CD8-positive, alpha-beta memory T cell (primary cell): ENCODE measurements at places on chromosomes 11 and 22.
A peak's percentile ranks its signal among the peaks of the same experiment; 100 is the strongest.

- no peak for DNase-seq
Observed at GRCh38 chr22:35630387-35630793, 13.3 kb upstream of the MB start.

DNA sequence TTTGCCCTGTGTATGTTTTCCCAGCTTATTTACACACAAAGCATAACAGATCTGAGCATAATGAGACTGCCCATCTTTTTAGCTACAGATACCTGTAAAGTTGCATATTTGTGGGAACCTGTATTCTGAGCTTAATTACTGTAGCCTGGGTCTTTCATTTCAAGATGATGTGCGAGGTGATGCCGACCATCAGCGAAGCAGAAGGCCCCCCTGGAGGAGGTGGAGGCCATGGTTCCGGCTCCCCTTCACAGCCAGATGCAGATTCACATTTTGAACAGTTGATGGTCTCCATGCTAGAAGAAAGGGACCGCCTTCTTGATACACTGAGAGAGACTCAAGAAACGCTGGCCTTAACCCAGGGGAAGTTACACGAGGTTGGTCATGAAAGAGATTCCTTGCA lies 1.5 kb downstream of the PPFIA1 start:
- DNase-seq: no peak

DNA sequence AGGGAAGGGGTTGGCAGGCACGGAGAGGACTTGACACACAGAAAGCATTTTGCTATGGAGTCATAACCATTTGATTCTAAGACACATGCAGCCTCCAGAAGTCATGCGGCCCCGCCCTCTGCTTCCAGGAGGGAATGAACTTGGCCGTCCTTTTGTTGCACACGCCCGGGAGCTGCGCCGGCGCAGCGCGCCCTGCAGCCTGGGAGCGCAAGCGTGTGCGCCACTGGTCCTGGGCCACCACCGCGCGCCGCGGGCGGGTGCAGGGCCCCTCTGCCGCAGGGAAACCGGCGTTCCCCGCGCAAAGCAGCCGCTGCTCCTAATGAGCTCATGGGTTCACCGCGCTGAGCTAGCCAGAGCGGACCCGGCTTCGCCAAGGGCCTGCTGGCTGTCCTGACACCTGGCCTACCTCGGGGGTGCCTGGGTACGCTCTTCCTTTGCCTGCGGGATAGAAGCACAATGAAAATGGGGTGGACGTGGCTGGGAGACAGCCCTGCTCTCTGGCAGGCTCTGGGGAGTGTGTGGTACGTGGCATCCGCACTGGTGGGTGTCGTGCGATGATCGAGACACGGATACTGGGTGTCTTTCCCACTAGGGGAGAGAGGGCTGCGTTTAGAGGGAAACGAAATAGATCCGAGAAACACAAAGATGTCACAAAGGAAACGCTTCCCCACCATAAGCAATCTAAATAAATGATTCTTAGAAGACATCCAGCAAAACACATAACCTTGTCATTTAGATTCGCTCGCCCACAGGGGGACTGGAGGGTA lies 669 bp downstream of the MICAL3 start:
- no peak for DNase-seq

GRCh38 chr11:110968348-110969062 lies 256.3 kb upstream of the ARHGAP20 start:
- no peak for DNase-seq

DNA sequence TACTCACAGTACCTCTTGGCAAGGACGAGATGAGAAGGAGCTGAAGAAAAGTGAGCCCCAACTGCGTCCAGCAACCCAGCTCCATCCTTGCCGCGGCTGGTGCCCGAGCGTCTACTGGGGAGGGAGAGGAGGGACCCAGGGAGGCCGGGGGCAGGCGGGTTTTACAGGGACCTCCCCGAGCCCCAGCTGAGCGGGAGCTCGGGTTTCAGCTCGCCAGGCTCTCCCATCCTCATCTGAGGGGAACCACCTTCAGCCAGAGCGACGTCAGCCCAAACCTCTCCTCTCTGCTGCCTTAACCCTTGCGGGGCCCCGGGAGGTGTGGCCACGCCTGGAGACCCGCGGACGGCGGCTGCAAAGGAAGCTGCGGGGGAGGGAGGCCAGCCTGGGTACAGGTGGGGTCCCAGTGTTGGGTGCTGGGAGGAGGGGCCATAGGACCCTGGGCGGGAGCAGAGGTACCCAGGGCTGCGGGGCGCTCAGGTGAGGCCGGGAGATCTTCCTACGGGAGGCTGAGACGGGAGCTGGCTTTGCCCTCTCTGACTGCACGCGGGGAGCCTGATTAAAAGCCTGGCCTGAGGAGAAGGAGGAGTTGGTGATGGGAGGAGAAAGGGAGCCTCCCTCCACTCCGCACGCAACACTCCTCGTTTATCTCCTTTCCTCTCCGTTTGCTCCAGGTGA lies at the start of gene PAMR1:
Gene PAMR1 (minus strand): TSS at position 116 of the 675 bp plus-strand sequence. CDS start 31 bp downstream, at position 85.
- DNase-seq: no peak

DNA sequence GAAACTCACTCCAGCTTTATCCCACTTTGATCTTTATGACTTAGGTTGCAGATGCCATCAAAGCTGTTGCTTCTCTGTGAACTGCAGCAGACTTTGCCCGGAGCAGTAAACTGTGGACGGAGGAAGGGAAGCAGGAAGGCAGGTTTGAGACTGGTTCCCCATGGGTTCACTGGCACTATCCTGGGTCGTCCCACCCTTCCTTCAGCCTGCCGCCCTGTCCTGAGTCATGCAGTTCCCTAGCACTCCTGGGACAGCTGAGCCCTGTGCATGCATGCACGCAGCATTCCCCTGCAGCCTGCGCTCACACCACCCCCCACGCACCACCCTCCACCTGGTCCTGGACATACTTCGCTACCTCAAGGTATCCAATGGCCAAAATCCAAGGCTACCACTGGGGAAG lies 23.5 kb upstream of the P2RY2 start:
- no peak for DNase-seq

- peak; percentile 5 for DNase-seq
Observed at GRCh38 chr22:22463855-22464540, 44.5 kb downstream of the ZNF280B start.

GRCh38 chr11:9377036-9377435 lies 7.4 kb upstream of the IPO7 start:
- DNase-seq: no peak

- DNase-seq: no peak
Observed at GRCh38 chr11:120340529-120340928, 4.3 kb downstream of the ARHGEF12 start.

- DNase-seq: no peak
Observed at GRCh38 chr11:12150831-12151382, 40.5 kb downstream of the MICAL2 start.

DNA sequence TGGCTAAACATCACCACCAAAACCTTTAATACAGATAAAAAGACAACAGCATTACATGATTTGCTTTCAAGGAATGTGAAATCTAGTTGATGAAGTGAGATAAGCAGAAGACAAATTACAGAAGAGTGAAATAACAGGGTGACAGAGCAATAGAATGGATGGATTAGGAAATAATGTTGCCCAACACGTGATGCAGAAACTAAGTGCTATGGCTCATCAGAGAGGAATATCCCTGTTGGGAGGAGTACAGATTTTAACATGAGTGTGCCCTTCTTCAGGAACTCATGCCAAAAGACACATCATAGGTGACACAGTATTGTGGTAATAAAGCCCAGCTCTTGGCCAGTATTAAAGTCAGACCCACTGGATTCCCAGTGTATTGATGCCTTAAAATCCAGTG lies 176.6 kb upstream of the RAG2 start:
- DNase-seq: no peak

DNA sequence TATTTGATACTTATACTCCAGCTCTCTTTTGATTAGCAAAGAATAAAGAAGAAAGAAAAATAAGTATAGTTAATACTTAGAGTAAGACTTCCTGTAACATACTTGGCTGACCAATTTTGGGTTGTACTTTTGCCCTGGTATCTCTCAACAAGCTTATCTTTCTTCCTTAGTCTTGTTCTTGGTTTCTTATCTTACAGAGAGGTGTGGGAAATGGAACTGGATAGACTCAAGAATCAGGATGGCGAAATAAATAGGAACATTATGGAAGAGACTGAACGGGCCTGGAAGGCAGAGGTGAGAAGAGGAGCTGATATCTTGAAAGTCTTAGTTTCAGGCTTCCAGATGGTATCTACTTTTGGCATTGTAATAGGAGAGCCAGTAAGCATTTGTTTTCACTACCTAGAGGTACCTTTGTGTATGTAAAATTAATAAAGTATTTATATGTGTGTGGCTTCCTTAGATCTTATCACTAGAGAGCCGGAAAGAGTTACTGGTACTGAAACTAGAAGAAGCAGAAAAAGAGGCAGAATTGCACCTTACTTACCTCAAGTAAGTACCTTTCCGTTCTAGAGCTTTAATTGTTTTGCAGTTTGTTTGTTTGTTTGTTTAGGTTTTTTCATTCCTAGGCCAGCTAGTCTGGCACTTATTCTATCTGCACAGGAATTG lies 11.3 kb upstream of the BACE1-AS start:
- DNase-seq: no peak

DNA sequence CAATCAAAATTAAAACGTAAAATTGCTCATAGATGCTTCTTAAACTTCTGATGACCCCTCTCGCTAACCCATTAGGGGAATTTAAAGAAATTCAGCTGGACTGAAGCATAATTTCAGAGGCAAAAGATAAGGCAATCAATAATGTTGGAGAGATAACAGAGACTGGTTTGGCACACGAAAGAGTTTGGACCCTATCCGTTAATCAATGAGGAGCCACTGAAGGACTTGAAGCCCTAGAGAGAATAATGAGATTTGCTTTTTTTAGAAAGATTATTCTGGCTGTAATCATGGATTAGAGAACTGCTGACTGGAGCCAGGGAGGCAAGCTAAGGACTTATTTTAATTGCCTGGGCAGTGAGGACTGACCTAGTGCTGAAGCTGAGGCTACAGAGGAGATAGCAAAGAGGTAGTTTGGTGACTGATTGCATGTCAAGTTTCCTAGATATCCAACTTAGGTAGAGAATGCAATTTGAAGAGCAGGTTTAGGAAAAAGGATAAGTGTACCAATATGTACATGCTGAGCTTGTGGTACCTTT lies 11.9 kb upstream of the ARHGAP42 start:
- DNase-seq: no peak

GRCh38 chr11:114162719-114163123 lies 103.2 kb downstream of the ZBTB16 start:
- no peak for DNase-seq
